ENCODE measurements at places on chromosomes 7 and 10.

DNA sequence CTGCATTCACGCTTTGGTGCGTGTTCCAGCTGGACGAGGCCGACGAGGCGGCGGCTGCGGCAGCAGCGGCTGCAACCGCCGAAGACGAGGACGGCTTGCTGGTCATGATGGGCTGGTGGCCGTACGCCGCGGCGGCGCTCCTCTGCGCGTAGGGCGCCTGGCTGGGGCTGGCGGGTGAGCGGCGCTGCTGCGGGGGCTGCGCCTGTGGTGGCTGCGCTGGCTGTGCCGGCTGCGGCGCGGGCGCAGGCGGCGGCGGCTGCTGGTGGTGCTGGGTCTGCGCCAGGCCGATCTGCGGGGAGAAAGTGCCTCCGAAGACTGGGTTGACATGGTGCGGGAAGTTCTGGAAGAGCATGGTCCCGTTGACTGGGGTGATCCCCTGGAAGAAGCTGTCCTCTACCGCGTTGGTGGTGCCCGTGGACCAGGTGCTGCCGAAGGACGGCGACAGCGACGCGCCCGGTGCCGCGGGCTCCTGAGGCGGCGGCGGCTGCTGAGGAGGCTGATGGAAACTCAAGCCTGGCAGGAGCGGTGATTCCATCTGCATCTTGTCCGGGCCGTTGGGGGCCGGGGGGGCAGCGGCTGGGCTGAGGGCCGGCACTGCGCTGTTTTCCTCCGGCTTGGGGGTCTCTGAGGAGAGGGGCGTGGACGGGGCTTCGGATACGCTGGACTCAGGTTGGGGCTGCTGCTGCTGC, 51.1 kb downstream of the CPEB3 start:
- DNase-seq, result no peak

GRCh38 chr7:100407285-100408180, 21.0 kb downstream of the ZCWPW1 start:
- DNase-seq, result no peak

DNA sequence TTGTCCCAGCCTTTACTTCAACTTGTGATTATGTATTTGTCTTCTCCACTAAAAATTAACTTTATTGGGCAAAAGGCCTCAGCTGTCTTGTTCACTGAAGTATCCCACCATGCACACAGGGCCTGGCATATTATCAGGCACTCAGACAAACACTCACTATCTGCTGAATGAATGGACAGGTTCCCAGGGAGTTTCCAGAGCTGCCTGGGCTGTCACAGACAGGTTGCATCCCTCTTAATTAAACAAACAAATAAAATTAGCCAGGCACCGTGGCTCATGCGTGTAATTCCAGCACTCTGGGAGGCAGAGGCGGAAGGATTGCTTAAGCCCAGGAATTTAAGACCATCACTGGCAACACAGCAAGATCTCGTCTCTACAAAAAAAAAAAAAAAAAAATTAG, 1.5 kb upstream of the TSPAN14 start:
- DNase-seq, result no peak

GRCh38 chr10:30671026-30671616, 41.6 kb upstream of the LYZL2 start:
- DNase-seq, result peak; percentile 60

GRCh38 chr10:73591935-73592699, 975 bp upstream of the USP54 start:
- DNase-seq, result peak; percentile 64

- no peak for DNase-seq
These were observed 107.2 kb downstream of the CNTNAP2 start for GRCh38 chr7:146223851-146224250.

GRCh38 chr10:3738855-3739350, 46.1 kb downstream of the KLF6 start:
- DNase-seq, result no peak

DNA sequence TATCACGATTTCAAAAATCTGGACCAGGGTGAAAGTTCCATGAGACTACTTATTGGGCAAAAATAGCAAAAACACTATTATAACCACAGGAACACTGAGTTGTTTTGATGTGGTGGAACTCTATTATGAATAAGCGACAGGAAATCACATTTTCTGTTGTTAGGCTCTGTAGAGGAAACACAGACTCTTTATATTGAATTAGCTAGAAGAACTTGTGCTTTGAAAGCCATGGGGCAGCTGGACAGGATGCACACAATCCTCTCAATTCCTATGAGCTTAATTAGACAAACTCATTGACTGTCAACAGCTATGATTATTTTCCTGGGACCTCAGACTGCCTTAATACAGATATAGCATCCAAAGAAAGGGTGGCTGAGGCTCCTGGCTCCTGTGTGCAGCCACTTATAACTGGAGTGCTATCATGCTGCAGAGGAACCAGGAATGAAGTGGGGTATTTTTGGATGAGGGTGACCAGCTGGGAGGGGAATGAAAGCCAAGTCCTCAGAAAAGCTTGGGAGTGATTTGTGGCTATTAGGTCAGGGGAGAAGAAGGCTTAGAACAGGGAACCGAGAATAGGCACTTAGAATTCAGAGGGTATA, 657.3 kb downstream of the TYW1 start:
- DNase-seq, result no peak

- DNase-seq, result no peak
These were observed 73.5 kb downstream of the CRPPA start for GRCh38 chr7:16347827-16348192.

GRCh38 chr7:155913291-155913690, 101.0 kb upstream of the SHH start:
- DNase-seq, result no peak

GRCh38 chr10:79112881-79113431, 44.2 kb downstream of the ZMIZ1 start:
- no peak for DNase-seq

GRCh38 chr7:76008156-76008687, 13.8 kb upstream of the TMEM120A start:
- DNase-seq, result no peak

DNA sequence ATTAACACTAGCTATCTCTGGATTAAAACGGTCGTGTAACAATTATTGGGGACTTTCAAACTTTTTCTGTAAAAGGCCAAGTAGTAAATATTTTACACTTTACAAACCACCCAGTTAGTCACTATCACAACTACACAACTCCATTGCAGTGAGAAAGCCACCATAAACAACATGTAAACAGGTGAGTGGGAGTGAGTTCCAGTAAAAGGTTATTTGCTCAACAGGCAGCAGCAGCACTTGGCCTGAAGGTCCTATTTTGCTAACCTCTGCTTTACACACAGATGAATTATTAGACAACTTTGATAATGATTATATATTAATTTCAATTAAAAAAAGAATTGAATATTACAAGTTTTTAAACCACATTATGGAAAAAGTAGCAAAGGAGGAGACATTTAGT, 15.8 kb upstream of the AGMO start:
- DNase-seq, result no peak

DNA sequence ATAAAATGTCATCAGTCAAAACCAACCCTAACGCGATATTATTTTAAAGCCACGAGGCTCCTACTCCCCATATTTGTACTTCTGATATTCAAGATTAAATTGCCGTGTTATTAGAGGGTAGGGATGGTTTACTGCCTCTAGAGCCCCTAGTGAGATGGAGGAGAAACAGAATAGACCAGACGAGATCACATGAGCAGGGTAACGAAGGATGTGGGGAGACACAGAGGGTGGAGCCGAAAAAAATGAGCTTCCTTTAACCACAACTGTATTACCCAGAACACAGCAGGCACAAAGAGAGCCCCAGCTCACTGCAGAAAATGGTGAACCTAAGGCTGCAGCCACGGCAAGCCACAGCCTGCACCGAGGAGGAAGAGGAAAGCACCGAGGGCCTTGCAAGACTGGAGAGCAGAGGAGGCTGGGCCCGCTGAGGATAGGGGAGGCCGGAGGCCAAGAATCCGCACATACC, 14.3 kb downstream of the ZC3HAV1 start:
- no peak for DNase-seq

- DNase-seq, result no peak
These were observed 28.7 kb downstream of the CFAP46 start for GRCh38 chr10:132913559-132914115.

DNA sequence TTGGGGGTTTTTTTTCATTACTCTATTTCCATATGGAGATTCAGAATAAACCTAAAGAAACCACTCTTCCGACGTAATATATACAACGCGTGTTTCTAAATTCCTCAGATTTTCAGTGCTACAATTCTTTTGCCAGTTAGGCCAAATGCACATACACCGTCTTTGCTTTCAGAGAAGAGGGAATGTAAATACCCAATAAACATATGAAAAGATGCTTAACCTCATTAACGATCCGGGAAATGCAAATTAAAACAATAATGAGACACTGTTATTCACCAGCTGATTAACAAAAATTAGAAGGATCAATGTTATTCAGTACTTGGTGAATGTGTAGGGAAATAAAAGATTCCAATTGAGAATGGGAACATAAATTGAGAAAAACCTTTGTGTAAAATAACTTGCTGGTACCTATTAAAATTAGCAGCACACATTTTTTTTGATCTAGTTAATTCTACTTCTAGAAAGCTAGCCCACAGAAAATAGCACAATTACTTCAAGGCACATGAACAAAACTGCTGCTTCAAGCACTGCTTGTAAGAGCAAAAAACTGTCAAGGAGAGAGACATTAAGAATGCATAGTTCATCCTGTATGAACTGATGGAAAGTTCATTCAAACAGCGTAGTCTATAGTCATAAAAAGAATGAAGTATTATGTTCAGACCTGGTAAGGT, 56.7 kb downstream of the FGFR2 start:
- DNase-seq, result no peak

- no peak for DNase-seq
These were observed 14.4 kb downstream of the CAMK2G start for GRCh38 chr10:73859784-73860491.

DNA sequence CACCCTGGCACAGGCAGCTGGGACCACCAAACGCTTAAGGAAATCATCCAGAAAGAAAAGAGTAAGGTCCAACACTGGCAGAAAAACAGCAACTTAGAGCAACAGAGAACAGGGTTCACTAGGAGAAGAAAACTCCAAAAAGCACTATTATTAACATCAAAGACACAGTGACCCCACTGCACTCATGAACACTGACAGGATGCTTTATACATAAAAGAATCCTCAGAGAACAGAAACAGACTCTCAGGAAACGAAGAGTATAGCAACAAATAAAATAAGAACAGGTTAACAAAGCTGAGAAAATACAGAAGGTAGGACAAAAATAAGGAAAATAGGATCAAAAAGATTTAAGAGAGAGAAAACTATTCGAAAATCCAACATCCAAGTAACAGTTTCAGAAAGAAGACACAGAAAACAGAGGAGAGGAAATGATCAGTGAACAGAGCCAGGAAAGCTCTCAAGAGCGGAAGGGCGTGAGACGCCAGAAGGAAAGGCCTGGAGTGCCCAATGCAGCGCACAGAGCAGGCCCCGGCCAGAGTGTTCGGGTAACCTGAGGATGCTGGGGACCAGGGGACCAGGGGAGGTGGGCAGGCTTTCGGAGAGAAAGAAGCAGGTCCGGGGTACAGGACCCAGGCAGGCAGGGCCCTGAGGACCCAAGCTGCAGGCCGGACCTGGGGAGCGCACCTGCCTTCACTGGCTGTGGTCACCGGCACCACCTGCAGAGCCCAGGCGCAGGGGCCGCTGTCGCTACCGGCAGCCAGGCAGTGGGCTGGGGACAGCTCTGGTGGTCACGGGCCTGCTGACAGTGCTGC, 258.2 kb downstream of the MAD1L1 start:
- DNase-seq, result no peak

GRCh38 chr7:135098391-135098790, 49.5 kb upstream of the TMEM140 start:
- DNase-seq, result no peak

DNA sequence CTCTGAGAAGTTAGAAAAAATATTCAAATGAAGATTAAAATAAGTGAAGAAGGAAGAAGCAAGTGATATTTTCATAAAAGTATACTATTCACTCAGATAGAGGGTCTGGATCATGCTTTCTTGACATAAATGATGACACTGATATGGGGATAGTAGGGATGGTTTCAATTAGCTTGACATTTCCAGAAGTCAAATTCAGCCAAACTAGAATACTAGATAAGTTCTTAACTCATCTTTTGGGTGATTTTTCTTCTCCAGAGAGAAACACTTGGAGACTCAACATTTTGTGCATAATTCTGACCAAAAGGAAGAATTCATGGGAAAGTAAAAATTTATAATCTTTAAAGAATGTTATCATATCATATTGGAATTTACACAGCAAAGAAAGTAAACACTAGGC, 152.0 kb upstream of the LRGUK start:
- no peak for DNase-seq

DNA sequence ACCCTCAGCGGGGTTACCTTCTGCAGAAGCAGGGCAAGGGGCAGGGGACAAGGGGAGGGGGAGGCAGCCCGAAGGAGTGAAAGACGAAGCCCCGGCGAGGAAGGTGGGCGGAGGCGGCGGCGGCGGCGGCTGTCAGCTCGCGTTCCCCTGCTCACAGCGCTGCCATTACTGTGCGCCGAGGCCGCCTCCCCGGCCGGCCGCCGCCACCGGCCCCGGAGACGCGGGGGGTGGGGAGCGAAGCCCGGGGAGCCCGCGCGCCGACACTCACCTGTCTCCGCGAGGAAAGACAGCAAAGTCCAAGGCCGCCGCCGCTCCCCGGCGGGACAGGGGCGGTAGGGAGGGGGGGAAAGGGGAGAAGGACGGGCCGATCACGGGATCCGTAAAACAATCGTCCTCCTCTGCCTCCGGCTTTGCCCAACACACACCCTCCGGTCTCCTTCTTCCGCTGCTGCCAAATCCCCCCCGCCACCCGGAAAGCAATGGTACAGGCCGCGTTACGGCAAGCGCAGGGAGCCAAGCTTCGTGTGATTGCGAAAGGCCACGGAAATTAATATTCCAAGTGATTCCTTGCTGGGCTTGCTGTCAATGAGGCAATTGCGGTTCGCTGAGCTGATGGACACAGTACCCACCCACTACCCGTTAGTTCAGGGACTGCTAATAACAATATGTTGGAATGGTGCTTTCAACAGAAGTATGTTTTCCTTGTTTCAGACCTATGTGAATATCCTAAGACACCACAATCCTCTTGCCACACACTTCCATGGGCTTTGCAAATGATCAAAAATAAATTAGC, at the start of gene CUL2:
CUL2 (minus strand) TSS at position 180 of the 793 bp plus-strand sequence. CDS start 19,024 bp downstream, outside the sequence.
- peak; percentile 92 for DNase-seq

GRCh38 chr7:122988333-122988732, 7.2 kb downstream of the TAS2R16 start:
- DNase-seq, result no peak

GRCh38 chr10:118790058-118790457, 35.3 kb upstream of the CACUL1 start:
- no peak for DNase-seq

- no peak for DNase-seq
These were observed 70.1 kb downstream of the CHCHD3 start for GRCh38 chr7:133011746-133012145.

- DNase-seq, result no peak
These were observed 138.8 kb downstream of the DKK1 start for GRCh38 chr10:52452600-52453493.

Data from left renal pelvis (tissue), 4 donors.